ENCODE measurements at places on chromosomes 11 and 22. TPM values are rescaled to one million over a fixed set of nuclear protein-coding genes. Genes with fewer than 3 reads are reported as not detected.

DSCAML1 gene
- not detected for total RNA-seq

HOATZ gene
- total RNA-seq: not detected

SLC5A4 gene
- not detected for total RNA-seq

OR1S1 gene
- not detected for total RNA-seq

MYOD1 gene
- total RNA-seq: 0.05 TPM

SAMM50 gene
- 40.8 TPM for total RNA-seq

IFITM2 gene
- 89.8 TPM for total RNA-seq

IGSF9B gene
- total RNA-seq: 0.02 TPM

DCUN1D5 gene
- 83.4 TPM for total RNA-seq

CD6 gene
- total RNA-seq: 0.10 TPM

FAM118B gene
- total RNA-seq: 27.3 TPM

OR52B6 gene
- not detected for total RNA-seq

FXYD6 gene
- 0.86 TPM for total RNA-seq

GLYAT gene
- total RNA-seq: not detected

ARHGAP42 gene
- 7.0 TPM for total RNA-seq

- DNase-seq: peak; percentile 83
Observed at GRCh38 chr11:47143322-47143721, 33.4 kb downstream of the ARFGAP2 start.

- DNase-seq: no peak
Observed at GRCh38 chr11:118878163-118878563, 5.5 kb upstream of the CXCR5 start.

GRCh38 chr11:41384329-41384728, 75.1 kb downstream of the LRRC4C start:
- DNase-seq: no peak

GRCh38 chr11:93604008-93604660, 57.3 kb upstream of the CEP295 start:
- DNase-seq: no peak

- DNase-seq: no peak
Observed at GRCh38 chr11:122287401-122287800, 171.4 kb upstream of the BLID start.

GRCh38 chr11:73265853-73266645, 6.1 kb upstream of the P2RY6 start:
- no peak for DNase-seq

DNA sequence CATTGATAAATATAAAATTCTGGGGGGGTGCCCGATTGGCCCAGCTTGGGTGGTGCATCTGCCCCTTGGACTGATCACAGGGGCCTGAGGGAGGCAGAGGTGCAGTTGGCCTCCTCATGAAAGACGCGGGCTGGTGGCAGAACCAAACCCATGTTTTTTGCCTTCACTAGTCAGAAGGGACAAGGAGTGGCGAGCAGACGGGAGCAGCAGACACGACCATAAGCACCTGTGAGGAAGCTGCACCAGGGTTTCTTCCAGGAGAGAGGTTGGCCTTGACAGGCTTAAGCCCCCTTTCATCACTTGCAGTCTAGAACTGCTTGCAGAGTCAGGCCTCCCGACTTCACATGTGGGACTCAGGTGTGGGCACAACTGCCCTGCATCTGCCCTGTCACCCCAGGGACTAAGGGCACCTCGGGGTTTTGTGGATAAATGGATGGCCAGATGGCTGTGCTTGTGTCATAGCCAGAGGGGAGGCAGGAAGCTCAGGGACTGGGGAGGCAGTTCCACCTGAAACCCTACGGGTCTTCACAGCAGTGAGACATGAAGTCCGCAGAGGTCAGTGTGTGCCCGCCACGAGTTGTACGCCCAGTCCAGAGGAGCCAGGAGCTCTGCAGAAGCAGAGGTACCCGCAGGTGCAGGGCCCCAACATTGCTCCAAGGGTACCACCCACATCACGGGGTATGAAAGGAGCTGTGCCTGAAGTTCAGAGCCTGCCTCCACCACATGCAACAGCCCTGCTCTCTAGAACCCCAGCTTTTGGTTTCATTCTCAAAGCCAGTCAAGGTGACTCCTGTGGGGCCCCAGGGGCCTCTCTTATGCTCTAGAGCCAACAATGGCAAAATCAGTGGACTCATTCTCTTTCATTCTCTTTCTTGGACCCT, 18.2 kb upstream of the SYT13 start:
- DNase-seq: no peak

DNA sequence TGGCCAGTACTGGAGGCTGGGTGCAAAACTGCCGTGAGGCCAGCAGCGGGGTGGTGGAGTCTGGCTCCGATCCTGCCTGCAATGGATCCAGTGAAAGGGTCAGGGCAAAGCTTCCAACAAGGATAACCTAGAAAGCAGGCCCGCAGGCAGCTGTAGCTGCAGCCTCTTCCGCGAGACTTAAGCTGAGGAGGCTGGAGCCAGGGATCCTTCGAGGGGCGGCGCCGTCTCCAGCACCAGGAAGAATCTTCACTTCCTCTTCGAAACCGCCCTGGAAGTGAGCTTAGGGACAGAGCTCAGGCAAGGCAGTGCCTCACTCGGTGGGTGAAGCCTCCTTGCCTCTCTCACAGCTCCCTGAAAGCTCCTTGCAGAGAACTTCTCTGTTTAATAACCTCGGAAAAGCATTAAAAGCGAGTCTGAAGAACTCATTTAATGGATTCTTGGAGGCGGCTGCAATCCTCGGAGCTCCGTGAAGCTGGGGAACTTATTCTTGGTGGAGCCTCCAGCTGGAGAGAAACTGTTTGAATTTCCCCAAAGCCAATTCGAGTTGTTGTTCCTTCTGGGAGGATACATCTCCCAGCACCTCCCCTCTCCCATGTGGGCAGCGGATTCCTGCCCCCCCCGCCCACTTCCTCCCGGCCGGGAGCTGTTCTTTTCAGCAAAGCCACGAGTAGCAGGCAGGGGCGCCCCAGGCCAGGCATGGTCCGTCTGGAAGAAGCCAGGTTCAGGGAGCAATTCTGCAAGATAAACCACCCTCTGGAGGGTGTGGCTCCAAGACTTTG, 169.9 kb downstream of the CTTN start:
- DNase-seq: peak; percentile 42

DNA sequence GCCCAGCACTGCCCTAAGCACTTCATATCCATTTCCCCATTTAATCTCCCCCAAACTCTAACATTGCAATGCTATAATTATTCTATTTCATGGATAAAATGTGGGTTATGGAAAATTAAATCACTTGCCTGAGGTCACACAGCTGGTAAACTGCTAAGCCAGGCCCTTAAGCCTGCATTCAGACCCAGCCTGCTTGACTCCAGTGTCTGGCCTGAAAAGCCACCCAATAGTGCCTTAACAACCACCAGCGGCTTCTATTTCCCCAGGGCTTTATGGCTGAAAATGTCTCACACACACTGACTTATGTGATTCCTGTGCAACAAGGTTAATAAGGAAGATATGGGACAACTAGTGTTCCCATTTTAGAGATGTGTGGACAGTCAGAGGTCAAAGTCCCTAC, 178.5 kb upstream of the SNX19 start:
- no peak for DNase-seq

GRCh38 chr11:117870103-117870952, 6.1 kb downstream of the FXYD6 start:
- DNase-seq: no peak

DNA sequence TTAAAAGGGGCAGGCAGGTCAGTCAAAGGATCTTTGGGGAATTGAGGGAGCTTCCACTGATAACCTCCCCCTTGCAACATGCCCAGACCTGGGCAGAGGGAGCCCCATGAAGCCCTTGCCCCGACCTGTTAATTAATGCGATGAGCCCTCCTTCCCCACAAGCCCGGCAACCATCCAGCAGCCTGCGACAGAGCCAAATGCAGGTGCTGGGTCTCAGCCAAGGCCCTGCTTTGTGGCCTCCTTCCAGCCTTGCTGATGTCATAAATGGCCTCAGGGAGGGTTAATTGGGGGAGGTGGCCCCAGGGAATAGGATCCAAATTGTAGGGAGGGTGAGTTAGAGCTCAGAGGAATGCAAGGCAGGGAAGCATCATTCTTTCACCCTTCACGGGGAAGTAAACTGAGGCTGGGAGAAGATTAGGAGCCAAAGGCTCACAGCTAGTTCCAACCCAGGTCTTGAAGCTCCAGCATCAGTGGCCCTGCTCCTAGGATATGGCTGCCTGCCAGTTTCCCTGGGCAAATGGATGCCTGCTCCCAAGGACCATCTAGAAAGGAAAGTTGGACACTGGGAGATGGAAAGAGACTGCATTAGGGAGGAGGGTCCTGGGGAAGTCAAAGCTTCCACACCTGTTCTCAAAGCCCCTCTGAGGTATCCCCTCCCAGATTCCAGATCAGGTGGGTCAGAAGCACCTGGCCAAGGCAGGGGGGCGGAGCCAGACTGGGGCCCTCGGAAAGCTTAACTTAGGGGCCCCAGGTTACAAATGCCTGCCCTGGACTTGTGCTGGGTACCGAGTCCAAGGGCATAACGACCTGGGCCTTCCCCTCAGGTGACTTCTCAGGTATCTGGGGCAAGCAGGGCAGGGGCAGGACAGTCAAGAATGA, 34.1 kb downstream of the LMO1 start:
- DNase-seq: peak; percentile 84

GRCh38 chr11:128909438-128910125, 18.4 kb downstream of the KCNJ5 start:
- no peak for DNase-seq

GRCh38 chr22:42719133-42719532, 1.5 kb downstream of the A4GALT start:
- no peak for DNase-seq

DNA sequence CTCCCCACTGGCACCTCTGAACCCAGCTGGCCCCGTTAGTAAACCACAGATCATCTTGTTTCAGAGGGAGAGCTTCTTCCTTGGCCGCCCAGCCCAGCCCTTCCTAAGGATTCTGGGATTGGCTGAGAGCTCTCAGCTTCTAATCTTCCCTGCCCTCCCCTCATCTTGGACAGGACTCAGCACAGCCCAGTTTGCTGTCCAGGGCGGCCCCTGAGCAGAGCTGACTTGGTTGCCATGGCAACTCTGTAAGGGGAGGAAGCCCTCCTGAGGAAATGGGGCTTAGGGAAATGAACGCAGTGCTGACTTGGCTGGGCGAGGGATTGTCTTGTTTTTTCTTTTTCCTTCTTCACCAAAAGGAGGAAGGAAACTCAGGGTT, 4.6 kb downstream of the APOL4 start:
- peak; percentile 14 for DNase-seq

- DNase-seq: no peak
Observed at GRCh38 chr11:62125316-62125715, 1.5 kb downstream of the INCENP start.

GRCh38 chr11:20178976-20179375, 18.7 kb upstream of the DBX1 start:
- no peak for DNase-seq

DNA sequence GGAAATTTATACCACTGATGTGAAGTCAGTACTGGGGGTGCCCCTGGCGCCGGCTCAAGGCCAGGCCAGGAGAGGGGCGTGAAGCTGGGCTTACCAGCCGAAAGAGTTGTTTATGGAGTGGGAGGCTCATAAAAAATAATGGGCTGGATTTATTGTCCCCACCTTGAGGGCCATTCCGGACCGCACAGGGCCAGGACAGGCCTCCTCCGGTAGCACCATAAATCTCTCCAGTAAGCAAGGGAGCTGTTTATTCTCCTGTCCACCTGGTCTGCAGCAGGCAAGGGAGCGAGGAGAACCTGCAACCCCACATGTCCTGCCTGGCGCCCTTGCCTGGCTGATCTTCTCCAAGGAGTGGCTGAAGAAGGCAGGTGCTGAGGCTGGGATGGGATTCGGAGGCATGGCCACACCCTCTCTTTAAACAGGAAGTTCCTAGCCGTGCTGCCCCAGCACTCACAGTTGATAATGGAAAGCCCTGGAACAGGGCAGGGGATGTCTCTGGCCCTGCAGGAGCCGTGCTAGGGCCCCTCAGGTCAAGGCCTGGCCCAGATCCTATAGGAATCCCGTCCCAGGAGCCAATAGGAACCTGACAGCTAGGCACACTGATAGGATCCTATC, 65.1 kb downstream of the SCUBE1 start:
- no peak for DNase-seq

DNA sequence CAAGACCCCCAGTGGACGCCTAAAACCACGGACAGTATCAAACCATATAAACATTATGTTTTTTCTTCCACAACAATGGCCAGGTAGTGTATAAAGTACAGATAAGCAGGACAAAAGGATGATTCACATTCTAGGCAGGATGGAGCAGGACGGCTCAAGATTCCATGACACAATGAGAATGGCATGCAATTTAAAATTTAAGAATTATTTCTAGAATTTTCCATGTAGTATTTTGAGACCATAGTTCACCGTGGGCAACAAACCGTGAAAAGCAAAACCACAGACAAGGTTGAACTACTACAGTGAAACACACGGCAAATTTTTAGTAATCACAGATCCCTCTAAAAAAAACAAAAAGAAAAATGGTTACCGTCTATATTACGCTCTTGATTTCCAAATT, 7.5 kb downstream of the NARS2 start:
- DNase-seq: peak; percentile 79

DNA sequence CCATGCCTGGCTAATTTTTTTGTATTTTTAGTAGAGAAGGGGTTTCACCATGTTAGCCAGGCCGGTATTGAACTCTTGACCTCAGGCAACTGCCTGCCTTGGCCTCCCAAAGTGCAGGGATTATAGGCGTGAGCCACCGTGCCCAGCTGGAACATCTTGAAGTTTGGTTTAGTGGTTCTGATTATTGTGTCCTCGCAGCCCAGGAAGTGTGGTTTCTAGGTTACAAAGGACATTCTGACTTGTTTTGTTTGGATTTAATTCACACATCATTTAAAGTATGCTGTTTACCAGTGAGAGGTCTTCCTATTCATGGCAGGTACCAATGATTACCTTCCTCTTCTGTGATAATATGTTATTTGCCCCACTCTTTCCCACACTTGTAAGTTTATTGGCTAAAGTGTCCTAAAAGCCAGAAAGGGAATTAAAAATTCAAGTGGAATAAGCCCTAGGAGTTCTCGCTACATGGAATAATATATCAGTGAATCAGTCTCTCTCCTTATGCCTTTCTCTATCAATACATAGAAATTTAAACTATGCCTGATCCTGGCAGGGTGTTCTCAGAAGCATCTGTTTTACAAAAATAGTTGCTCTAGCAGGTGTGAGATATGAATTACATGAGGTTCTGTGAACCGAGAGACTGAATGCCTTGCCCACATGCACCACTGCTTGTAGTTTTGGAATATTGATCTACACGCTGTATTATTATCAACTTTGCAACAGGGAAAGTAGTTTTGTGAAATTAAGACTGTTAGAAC, 263.1 kb downstream of the DDX10 start:
- DNase-seq: peak; percentile 55

DNA sequence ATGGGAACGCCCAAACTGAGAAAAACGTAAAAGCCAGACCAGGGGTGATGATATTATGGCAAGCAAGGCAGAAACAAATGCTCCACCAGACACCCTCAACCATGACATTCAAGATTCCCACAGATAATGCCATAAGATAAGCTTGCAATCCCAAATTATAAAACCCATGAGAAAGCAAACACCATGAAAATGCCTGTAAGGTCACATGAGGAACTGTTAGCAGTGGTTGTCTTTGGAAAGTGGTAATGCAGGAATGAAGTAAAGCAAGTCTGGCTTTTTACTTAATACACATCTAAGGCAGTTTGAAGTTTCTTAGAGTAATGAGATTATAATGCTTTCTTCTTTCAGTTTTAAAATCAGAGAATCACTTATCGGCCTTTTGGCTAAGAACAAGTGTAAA, 111.0 kb downstream of the MN1 start:
- DNase-seq: no peak

GRCh38 chr11:18374956-18375355, 19.4 kb upstream of the LDHA start:
- no peak for DNase-seq

- DNase-seq: peak; percentile 5
Observed at GRCh38 chr11:22317656-22318055, 20.5 kb upstream of the SLC17A6 start.
